Peyer's patch (tissue), 4 donors: ENCODE measurements at places on chromosomes 11 and 22. TPM values are rescaled to one million over a fixed set of nuclear protein-coding genes. Genes with fewer than 3 reads are reported as not detected.

DNA sequence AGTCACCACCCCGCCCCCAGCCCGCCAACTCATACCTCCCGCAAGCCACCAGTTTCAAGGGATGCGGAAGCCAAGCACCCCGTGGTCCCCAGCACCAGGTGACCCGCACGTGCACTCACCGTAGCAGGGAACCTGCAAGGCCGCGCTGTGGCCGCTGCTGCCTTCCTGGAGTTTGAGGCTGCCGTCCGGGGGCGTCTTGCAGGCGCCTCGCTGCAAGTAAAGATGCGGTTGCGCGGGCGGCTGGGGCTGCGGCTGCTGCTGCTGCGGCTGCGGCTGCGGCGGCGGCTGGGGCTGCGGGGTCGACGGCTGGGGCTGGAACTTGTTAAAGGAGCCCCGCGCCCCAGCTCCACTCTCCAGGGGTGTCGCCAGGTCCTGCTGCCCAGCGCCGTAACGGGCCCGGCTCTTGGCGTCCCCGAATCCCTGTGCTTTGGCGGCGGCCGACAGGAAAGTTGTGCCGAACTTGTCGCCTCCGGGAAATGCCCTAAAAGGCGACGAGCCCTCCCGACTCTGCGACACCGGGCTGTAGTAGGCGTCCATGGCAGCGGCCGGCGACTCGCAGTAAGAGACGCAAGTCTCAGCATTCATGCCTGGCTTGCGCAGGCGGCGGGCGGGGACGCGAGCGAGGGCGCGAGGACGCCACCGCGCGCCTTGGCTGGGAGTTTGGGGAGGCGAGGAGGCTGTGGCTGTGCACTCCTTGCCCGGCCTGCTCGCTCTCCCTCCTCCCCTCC is at the start of gene ALX4:
ALX4 (minus strand) TSS at position 662 of the 728 bp plus-strand sequence; CDS start at position 585, 77 bp downstream.
- no peak for DNase-seq

DNA sequence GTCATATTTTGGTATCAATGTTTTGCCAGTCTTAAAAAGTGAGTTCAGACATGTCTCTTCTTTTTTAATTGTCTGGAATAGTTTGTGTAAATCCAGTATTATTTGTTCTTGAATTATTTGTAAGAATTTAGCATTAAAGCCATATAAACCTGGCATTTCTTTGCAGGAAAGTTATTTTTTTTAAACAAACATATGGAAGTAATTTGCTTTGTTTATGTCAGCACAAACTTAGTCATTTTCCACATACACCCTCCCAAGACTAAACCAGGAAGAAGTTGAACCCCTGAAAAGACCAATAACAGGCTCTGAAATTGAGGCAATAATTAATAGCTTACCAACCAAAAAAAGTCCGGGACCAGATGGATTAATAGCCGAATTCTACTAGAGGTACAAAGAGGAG is 9.1 kb upstream of the CCDC81 start:
- no peak for DNase-seq

The FLRT1 gene
- total RNA-seq, result not detected

The NXPE4 gene
- 3.5 TPM for total RNA-seq

The SPON1 gene
- 48.0 TPM for total RNA-seq

The SLC35F2 gene
- 28.5 TPM for total RNA-seq

The MYBPC3 gene
- not detected for total RNA-seq
